ENCODE measurements at places on chromosomes 16 and 17.

DNA sequence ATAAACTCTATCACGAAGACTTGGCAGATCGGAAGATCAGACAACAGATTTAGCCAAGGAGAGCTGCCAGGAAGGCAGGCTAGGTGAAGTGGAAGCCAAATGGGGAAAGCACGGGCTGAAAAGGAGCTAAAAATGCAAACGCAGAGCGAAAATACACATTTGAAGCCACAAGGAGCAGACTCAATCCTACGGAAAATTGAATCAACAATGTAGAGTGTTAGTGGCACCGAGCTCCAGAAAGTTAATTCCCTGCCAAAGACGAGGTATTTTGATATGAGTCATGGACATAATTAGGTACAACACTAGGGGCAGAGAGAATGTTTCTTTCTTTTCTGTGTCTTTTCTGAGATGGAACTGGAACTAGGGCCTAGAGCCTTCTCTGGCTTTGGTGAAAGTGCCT is 20.7 kb downstream of the GSG1L start:
- no peak for DNase-seq

GRCh38 chr17:75334723-75335122 is 45.5 kb upstream of the SLC25A19 start:
- no peak for DNase-seq

DNA sequence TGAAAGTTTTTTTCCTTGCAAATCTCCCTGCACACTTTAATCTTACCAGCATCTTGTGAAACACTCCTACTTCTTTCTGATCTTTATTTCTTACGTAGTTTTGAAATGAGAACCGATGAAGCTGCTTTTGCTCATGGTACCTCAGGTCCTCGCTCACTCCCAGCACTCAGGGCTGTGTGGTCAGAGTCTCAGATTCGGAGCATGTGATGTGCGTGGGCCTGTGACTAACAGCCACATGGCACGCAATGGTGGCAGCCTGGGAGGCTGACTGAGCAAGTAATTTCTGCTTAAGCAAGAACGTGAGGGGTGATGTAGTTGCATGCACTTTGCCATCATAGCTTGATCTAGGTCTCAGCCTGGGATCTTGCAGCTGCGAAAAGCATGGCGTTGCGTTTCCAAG is 624.3 kb downstream of the MAF start:
- no peak for DNase-seq

DNA sequence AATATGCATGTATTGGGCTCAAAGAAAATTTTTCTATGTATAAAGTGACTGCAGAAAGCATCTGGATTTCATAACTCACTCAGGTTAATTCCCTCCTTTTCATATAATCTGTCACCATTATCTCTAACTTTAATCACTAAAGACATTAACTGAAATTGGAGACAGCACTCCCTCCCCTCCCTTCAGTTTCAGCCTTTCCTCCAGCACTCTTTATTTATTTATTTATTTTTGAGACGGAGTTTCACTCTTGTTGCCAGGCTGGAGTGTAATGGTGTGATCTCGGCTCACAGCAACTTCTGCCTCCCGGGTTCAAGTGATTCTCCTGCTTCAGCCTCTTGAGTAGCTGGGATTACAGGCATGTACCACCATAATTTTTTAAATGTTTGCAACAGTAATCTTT is 43.1 kb downstream of the CDH8 start:
- DNase-seq: no peak

GRCh38 chr16:81879625-81880024 is 100.5 kb downstream of the PLCG2 start:
- no peak for DNase-seq

DNA sequence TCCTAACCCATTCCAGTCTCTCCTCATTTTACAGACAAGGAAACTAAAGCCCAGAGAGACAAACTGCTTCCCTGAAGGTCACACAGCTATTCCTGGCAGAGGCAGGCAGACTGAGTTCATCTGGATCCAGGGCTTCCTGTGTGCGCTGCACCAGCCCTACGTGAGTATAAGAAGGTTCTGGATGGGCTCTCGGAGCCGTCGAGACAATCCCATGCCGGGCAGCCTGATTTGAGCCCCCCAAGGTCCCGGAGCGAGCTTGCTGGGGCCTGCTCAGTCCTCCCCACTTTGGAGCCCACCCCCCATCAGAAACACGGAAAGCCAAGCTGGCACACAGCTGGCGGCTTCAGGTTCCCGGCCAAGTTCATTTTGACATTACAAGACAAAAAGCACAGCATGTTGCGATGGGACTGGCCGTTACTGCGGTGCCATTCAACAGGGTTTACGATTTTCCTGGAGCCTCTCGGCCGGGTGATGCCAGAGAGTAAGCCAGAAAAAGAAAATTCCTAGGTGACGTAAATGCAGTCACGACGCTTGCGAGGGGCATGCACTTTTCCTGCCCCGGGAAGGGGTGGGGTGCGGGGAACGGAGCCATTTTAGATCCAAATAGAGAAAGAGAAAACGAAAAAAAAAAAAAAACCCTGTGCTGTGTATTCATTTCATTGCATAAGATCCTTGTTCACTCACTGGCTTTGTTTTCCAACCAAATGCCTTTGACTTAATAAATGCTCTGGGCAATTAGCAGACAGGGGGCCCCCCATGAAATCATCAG is 167.1 kb upstream of the FOXF1 start:
- peak; percentile 94 for DNase-seq

GRCh38 chr17:66275651-66276050 is 26.8 kb upstream of the PRKCA start:
- DNase-seq: no peak

DNA sequence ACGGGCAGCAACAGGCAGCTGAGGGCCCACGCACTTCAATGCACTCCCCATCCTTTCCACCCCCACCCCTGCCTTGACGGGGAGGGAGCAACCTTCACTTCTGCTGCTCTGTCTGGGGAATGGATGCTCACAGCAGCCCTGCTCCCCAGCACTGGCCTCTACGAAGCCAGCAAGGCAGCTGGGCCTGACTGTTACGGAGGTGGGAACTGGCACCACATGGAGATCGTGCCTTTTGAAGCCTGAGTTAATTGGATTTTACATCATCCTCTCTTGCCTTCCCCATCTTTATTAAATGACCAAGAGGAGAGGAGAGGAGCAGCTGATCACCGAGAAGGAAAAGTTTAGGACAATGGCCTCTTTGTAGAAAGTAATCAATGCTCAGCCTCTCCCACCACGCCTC is 187.0 kb upstream of the RPL38 start:
- DNase-seq: no peak

GRCh38 chr17:16269658-16270057 is 52.6 kb downstream of the PIGL start:
- no peak for DNase-seq

DNA sequence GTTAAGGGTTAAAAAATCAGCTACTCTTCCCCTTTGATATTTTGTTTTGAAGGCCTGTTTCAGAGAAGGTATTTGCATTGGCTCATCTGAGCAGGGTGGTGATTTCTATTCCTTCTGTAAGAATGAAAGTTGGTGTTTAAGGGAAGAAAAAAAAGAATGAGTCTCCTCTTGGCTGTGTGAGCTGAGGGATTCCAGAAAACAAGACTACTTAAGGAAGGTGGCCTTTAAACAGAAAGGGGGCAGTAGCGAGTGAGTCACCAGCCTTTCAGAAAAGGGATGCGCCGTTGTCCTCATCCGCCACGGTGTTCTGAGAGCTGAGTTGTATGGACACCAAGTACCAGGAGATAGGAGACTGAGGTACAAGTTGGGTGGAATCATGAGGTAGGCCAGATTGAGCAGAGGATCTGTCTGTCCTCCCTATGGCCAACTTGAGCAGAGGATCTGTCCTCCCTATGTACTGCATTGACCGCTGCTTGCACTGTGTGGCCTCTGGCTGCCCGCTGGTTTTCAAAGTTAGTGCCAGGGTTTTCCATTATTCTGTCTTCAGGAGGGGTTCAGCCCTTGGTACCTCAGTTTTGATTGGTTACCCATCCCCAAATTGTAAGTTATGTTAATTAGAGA is 8.2 kb downstream of the PRKCA start:
- DNase-seq: no peak

DNA sequence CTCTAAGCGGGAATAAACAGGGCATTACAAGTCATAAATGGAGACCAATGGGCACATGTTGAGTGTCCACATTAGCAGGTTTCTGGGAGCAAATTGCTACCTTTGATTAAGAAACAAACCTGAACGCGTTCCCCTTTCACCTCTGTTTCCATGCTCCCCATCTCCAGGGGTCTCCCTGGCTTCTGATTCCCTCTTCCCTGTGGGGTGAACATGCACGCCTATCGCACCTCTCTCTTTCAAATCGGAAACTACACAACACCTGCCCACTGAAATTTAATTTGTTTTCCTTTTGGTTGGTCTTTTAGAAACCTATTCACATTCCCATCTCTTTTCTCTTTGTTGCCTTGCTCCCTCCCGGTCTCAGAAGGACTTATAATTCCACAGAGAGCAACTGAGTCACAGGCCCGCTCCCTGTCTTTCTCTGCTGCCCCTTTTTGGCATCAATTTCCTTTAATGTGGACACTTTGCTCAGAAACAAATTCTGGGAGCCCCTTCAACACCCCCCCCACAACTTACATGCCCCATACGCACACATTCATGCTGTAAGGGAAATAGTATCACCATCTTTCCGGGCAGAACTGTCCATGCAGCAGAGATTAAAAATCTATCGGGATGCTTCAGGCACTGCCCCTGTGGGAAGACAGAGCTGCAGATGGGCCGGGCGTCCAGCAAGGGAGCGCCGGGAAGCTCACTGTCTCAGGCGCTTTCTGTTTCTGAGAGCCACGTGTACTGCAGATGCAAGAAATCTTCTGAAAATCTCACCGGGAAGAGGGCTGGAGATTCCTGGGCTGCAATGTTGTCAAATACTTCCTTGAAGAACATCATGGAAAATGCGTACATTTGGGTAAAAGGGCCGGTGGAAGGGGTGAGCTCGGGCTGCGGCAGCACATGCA is 7.2 kb upstream of the FOXF1 start:
- DNase-seq: no peak

GRCh38 chr17:50495918-50496317 is 12.3 kb upstream of the MYCBPAP start:
- no peak for DNase-seq

- DNase-seq: no peak
These were observed 19.1 kb upstream of the DOC2B start for GRCh38 chr17:200586-200985.

DNA sequence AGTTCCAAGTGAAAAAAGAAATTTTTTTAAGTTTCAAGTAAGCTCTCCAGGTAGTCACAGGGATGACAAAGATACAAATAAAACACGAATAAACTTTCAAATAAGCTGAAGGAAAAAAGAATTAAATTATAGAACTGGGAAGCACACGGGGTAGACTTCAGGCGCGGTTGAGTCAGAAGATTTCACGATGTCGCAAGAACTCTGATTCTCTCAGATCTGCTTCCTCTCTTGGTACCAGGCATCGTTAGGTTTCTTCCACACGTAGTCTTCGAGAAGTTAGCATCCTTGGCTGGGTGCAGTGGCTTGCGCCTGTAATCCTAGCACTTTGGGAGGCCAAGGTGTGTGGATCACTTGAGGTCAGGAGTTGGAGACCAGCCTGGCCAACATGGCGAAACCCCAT is 784.1 kb upstream of the RBFOX1 start:
- no peak for DNase-seq

- DNase-seq: peak; percentile 64
These were observed 53.2 kb upstream of the TRAP1 start for GRCh38 chr16:3770530-3770929.

- DNase-seq: peak; percentile 58
These were observed 549.2 kb upstream of the CDH11 start for GRCh38 chr16:65671071-65671470.

DNA sequence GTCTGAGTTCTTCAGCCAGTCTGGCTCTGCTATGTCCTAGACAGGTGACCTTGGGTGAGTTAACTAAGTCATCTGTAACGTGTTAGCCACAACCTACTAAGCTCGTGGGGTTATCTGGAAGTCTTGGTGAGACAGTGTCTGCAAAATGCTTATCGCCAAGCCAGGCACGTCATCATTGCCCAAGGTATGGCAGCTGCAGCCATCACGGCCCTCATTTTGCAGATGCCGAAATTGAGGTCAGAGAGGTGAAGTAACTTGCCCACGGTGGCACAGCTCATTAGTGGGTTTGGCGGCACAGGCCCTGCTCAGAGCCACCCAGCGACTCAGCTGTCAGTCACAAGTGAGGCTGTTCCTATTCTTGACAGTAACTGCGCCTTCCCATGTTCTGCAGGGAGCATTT is 79.8 kb downstream of the CMIP start:
- no peak for DNase-seq

DNA sequence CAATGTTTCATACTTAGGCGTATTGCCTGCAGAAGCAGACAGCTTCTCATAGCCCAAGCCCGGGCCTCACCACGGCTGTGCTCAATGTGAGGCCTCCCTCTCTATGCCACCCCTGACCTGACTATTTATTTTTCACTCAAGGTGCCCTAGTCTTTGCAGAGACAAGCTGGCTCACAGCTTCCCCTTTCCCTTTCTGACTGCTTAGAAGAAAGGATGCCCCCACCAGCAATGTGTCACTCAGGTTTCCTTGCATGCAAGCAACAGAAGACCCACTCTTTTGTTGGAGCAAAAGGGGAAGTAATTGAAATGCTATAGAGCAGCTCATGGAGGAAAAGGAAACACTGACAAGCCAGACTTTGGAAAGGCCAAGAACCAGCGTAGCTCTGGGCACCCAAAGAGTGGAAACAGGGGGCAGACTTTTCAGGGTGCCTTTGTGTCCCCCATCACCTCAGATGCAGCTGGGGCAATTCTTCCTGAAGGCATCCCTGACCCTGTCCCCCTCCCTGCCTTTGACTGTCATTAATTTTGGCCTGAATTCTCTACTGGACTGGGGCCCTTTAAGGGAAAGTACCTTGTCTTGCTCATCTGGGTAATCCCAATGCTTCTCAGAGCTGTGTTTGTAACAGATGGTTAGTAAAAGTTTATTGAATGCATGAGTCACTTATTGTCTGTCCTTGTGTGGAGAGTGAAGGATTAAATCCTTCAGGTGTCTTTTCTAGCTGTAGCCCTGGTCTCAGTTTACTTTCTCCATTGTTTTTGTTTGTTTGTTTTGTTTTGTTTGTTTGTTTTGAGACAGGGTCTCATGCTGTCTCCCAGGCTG is 17.8 kb downstream of the RGS9 start:
- no peak for DNase-seq

DNA sequence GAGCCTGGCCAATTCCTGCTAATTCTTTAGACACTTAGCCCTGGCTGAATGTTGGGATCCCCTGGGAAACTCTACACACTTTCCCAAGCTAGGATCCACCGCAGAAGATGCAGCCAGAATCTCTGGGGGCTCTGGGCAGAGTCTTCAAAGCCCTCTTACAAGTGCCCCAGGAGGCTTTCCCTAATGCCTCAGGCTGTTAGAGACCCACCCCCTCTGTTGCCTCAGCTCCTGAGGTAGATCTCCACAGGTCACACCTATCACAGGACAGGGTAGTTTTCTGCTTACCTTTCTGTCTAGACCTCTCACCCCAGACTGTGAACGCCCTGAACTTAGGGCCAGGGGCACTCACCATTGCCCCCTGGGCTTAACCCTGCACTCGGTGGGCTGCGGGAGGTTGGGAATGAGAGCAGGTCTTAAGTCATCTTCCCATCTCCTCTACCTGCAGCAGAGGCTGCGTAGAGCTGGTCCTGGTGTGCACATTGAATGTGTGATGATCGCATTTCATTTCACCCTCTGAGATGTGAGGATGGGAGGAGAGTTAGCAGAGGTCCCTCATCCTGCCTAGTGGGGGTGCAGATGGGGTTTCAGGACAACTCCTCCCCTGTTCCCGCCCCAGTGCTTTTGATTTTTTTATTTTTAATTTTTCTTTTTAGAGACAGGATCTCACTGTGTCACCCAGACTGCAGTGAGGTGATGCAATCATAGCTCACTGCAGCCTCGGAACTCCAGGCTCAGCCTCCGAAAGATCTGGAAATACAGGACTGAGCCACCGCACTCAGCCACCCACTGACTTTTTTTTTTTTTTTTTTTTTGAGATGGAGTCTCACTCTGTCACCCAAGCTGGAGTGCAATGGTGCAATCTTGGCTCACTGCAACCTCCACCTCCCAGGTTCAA is 89.0 kb upstream of the LHX1 start:
- no peak for DNase-seq
